Activated CD4-positive, CD25-positive, alpha-beta regulatory T cell (primary cell): ENCODE measurements at places on chromosomes 12 and 14.

- no peak for DNase-seq
These were observed 183.1 kb upstream of the HIF1A start for GRCh38 chr14:61512026-61512834.

DNA sequence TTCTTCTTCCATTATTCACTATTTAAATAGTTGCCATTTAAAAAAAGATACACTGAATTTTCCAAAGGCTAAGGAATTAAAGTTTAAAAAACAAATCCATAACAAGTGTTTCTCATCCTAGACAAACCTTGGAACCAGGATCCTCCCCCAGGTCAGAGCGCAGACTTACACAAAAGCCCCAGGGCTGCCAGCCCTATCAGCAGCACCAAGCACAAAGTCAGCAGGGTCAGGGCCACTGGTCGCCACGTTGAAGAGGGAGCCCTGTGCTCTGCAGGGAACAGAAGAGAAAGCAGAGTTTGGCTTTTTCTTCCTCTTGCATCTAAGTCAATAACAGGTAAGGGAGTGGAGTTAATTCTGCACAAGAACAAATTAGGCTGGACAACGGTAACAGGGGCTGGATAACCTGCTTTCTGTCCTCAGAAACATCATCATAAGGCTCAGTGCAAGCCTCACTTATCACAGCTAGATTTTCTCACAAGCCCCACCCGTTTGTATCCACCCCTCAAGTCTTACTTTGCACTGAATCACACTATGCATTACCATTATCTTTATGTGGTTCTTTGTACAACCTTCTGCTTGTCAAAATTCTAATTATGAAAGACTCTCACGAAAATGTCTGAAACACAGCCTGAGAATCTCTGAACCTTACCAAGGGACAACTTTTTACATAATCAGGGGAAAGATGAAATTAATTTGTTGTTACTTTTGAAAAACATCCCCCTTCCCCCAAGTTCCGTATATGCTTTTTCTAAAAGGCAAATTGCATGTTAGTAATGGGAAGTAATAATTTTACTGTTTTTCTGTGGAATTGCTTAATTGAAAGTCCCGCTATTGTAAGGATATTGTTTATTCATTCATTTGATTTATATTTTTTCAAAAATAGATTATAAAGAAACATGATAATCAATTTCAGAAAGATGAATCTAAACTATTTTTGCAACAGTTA lies 9.6 kb downstream of the CLEC1A start:
- no peak for DNase-seq

DNA sequence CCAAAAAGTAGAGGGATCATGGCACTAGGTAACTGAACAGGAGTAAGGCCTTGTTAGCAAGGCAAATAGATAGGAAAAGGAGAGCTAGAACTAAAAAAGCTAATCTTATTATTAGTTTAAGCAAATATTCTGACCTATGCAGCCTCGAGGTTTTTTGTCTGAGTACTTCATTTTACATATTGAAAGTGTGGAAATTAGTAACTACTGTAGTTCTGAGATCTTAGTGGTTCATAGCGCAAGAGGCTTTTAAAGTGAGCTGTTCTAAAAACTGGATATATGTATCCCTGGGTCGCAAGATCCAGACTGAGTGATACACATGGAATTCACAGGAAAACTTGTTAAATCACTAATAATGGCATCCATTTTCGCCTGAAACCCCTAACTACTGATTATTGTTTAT lies 411.0 kb upstream of the SOX5 start:
- no peak for DNase-seq

DNA sequence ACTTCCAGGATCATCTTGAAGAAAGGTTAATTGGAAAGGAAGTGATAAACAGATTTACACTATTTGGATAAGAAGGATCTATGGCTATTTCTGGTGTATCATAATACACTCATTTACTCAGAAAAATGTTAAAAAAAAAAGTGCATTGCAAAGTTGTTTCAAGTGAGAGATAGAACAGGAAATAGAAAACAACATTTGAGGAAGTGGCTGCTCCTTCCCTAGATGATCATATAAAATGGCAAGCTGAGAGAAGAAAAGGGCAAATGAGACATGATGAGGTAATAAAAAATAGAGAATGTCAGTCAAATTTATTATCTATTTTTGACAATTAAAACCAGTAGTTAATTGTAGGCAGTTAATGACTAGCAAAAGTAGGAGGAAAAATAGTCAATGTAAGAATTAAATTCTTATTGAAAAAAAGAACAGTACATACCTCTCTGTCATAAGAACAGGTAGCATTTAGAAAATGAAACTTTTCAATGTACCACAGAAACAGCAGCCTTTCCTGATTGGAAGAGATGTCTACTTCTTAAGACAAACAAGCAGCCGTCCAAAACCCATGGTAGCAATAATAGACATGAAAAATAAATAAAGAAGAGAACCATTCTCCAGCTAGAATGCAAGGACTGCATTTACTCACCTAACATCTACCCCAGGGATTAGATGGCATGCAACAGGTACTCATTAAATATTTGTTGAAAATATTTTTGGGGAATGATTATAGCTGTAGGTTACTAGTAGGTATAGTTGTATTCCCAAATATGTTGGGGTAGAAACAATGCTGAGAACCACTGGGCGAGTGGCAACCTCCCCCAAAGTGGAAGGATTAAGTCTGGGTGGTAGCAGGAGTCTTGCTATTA lies 63.9 kb upstream of the GRIP1 start:
- no peak for DNase-seq

DNA sequence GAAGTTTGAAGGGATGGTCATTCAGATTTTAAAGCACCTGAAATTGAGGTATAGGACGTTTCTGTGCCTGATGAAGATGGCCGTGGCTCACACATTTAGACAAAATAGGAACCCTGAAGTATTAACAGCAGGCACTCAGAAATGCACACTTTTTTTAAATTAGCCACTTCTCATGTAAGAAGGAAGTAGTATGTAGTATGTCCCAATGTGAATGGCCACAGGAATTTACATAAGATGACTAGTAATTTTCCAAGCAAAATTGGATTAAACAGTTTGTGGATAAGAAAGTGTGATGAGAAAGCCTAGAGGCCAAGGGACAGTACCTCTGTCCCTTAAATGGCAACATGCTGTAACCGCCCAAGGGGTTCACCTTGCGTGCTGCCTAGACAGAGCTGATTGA lies 1.8 kb upstream of the MIS18BP1 start:
- DNase-seq, result no peak

GRCh38 chr12:69239922-69240630 lies 707 bp downstream of the CPSF6 start:
- peak; percentile 43 for DNase-seq

DNA sequence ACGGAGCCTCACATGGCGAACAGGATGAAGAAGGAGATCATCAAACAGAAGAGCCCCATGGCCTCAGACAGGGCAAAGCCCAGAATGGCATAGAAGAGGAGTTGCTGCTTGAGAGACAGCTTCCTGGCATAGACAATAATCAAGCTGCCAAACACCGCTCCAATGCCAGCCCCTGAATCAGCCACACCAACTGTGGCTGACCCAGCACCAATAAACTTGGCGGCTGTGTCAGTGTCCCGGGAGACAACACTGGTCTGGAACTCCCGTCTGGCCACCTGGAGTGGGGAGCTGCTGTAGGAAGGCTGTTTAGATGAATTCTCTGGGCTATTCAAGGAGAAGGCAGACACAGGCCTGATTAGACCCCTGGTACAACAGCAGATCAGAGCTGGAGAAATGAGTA lies 100.1 kb downstream of the HEATR5A start:
- DNase-seq, result no peak

DNA sequence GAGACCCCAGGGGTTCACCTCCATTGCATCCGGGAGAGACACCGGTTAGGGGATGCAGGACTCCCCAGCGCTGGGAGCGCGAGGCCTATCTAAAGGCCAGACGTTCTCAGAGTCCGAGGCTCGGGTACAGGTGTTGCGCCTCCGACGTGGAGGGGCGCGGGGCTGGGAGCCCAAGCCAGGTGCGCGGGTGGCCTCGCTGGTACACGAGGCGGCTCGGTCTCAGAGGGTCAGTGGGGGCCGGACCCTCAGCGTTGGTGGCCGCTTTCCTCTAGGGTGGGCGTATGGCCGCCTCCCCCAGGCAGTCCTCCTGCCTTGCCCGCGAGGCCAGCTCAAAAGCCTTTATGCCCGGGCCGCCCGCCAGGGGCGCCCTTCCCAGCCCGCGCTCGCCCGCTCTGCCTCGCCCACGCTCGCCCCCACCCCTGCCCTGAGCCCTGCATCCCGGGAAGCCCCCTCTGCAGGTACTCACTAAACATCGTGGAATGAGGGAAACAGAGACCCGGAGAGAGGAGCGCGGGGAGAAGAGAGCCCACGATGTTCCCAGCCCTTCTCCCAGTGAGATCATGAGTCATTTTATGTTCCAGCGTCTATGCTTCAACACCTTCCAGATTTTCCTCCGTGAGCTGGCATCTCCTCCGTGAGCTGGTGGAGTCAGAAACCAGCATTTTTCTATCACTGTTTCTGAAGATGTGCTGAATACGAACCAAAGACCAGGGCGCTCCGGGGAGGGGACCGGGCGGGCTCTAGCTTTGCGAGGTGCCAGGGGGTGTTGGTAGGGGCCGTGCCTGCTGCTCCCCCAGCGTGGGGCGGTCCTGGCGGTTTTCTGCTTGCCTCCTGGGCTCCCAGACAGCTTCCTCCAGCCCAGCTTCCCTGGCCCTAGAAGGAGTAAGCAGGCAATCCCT lies 73.8 kb downstream of the DIO3 start:
- no peak for DNase-seq

GRCh38 chr12:92927436-92928281 lies 1.4 kb downstream of the EEA1 start:
- DNase-seq, result no peak

GRCh38 chr12:96495841-96496545 lies 6.6 kb downstream of the CFAP54 start:
- no peak for DNase-seq

DNA sequence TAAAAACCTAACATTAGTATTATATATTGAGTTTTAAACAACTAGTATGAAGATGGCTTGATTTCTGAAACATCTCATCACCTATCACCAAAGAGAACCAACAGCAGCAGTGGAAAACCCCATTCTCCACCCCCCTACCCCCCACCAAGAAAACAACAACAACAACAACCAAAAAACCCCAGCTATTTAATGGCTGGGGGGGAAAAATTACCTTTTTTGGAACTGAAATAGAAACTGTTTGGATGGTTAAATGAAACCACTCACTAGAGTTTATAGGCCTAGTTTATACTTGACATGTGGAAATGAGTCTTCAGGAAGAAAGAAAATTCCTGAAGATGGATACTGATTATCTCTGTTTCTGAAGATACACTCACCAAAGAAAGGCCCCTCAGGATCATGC lies 30.3 kb downstream of the PPP2R5E start:
- DNase-seq, result no peak

GRCh38 chr14:44446965-44447364 lies 60.1 kb downstream of the FSCB start:
- no peak for DNase-seq
